Naive B cell (primary cell): ENCODE measurements at places on chromosomes 3 and 15.
A peak's percentile ranks its signal among the peaks of the same experiment; 100 is the strongest.

GRCh38 chr3:149501524-149501923, 27.0 kb downstream of the TM4SF4 start:
- DNase-seq, result no peak

DNA sequence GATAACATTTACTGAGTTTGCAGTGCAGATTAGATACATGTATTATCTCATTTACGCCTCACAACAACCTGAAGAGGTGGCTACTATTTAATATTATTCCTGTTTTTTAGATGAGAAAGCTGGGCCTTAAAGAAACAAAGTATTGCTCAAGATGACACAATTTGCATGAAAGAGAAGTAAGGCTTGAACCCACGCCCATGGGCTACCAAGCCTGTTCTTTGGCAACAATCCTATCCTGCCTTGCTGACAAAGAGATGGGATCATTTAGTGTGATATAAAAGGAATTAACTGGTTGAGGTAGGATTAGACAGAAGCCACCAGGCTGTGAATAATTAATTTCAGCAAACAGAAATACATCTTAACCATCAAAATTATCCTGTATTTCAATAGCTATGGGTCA, 9.2 kb upstream of the LDHAL6B start:
- no peak for DNase-seq

DNA sequence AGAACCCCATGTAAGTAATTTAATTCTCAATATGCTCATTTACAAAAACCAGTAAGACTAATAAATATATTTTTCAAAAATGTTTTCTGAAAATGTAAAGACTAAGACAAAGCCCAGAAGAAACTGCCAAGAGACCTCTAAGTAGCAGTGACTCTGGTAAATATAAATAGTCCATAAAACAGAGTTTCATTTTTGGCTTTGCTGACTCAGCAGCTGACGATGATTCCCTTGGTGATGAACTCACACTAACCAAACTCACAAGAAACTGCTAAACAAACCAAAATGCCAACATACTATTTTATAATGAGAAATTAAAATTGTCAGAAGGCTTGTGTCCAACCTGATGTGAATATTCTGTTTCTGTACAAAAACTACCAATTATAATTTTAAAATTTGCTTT, 31.5 kb upstream of the IMPG2 start:
- DNase-seq, result no peak

DNA sequence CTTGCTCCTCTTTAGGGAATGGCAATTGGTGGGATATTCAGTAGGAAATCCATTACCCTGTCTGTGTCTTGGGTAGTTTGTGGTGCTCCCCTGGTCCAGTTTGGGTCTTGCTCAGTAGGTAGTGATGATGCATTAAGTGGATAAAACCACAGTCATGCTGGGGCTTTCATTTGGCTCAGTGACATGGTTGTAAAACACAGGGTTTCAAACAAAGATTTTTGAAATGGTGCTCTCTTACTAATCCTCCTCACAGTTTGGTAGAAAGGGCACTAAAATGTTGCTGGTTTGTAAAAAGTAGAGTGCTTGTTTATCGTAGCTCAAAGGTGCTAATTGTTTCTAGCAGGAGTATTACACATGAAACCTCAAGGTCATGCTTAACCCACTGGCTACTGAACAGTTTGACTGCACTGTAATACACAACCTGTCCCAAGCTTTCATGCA, 22.9 kb downstream of the BBX start:
- DNase-seq, result no peak

GRCh38 chr15:52912172-52912571, 122.0 kb upstream of the ONECUT1 start:
- DNase-seq, result no peak

DNA sequence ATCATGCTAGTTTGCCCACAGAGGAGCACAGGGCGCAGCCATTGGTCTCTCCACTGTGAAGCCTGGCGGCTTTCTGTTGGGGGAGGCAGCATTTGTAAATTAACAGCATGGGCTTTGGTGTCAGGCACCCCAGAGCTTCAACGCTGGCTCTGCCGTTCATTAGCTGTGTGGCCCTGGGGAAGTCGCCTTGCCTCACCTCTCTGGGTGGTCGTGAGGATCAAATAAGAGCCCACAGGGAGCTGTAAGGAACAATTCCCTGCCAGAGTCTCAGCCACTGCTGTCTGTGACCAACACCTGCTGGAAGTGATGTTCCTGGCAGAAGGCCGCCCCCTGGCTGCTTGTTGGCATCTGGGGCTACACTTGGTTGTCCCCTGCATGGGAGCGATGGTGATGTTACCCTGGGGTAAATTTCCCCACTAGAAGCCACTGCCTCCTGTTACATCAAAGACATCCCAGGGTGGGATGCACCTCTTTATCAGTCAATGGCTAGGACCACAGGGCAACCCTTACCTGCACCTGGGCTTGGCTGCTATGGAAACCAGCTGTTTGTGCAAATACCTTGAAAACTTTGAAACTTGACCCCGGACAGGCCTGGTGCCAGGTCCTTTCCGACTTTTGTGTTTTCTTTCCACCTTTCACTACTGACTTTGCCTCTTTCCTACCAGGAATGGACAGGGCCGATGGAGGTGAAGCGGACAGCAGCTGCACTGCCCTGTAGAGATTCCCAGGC, 36.9 kb downstream of the DNASE1L3 start:
- DNase-seq, result peak; percentile 31

DNA sequence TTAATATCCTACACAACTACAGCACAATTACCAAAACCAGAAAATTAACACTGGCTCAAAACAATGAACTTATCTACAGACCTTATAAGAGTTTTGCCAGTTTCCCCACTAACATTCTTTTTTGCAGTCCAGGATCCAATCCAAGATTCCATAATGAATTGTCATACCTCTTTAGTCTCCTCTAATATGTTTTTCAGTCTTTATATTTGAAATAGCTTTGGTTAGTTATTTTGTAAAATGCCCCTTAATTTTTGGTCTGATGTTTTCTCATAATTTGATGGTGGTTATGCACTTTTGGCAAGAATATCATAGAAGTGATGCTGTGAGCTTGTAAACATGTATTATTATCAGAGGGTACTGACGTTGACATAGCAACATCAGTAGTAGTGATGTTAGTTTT, 124.3 kb downstream of the ISL2 start:
- DNase-seq, result no peak

GRCh38 chr3:122931636-122932035, 95.9 kb downstream of the SEMA5B start:
- DNase-seq, result no peak

DNA sequence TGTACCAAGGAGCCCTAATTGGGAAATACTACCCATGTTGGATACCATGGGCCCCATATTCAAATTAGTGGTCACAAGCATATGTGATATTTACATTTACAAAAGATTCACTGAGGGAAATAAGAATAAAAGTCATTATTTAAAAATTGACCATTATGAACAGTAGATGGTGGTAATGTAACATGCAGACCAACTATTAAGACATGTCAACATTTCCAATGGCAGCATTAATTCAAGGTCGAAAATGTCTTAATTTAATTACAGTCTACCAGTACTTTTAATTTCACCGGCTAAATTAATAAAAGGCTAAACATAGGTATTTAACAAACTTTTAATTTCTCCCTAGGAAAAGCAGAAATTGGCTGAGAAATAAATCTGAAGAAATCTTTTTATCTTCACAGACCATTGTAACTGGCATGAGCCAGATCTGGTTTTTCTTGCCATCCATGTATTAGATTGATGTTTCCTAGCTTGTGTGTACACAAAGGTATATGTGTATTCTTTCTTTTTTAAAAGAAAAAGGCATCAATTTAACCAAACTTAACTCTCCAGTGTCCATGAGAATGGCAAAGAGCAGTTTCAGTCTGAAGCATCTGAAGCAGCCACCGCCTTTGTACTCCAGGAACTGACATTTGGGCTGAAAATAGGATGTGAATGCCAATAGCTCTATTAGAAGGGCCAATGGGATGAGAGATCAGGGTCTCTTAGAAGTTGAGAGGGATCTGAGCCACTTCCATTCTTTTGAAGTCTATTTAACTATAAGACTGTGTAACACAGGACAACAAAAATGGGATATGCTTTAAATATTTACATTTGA, 26.6 kb downstream of the NEK11 start:
- DNase-seq, result no peak

- DNase-seq, result no peak
These were observed 1059.2 kb downstream of the OTOL1 start for GRCh38 chr3:162555761-162556160.

DNA sequence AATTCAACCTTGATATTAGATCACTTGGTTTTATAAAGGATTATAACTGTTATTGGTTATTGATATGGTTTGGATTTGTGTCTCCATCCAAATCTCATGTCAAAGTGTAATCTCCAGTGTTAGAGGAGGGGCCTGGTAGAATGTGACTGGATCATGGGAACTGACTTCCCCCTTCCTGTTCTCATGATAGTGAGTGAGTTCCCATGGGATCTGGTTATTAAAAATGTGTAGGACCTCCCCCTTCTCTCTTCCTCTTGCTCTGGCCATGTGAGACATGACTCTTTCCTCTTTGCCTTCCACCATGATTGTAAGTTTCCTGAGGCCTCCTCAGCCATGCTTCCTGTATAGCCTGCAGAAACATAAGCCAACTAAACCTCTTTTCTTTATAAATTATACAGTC, 136.0 kb upstream of the UBE2E2 start:
- DNase-seq, result no peak

- no peak for DNase-seq
These were observed 5.8 kb downstream of the ATP13A5 start for GRCh38 chr3:193372783-193373182.

- DNase-seq, result no peak
These were observed 25.9 kb upstream of the SMAD3 start for GRCh38 chr15:67039384-67040075.

- DNase-seq, result peak; percentile 31
These were observed 6.2 kb upstream of the IGSF10 start for GRCh38 chr3:151467069-151467468.

GRCh38 chr3:16802389-16802788, 82.4 kb upstream of the PLCL2 start:
- DNase-seq, result peak; percentile 29

- no peak for DNase-seq
These were observed 58.5 kb downstream of the CCNL1 start for GRCh38 chr3:157101486-157101885.

DNA sequence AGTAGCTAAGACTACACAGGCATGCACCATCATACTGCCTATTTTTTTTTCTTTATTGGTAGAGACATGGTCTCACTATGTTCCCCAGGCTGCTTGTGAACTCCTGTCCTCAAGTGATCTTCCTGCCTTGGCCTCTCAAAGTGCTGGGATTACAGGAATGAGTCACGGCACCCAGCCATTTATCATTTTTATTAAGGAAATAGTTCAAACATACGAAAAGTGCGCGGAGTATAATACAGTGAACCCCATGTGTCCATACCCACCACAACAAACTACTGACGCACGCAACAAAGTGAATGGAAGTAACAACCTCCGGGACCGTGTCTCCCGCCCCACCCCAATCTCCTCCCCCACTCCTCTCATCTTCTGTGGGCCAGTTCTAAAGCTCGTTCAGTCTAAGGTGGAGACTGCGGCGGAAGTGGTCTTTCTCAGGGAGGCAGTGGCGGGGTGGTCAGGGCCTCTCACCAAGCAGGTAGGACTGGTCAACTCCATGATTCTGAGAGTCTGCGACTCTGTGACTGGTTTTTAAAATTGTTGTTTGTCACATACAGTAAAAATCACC, 42.1 kb downstream of the DNAJB8 start:
- DNase-seq, result no peak

DNA sequence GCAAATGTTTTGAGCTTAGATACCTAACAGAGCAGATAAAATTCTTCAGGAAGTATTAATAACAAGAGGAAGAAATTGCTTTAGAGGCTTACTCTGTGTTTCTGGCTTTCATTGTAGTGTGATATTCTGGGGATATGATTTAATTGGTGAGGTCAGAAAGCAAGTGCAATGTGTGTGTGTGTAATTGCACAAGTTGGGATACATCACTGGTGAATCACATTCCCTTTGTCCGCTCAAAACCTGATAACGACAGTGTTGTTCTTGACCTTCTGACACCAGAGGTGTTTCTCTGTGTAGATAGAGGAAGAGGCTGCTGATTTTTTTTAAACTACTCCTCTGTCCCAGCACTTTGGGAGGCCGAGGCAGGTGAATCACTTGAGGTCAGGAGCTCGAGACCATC, 161.1 kb downstream of the CACNA2D3 start:
- DNase-seq, result no peak

DNA sequence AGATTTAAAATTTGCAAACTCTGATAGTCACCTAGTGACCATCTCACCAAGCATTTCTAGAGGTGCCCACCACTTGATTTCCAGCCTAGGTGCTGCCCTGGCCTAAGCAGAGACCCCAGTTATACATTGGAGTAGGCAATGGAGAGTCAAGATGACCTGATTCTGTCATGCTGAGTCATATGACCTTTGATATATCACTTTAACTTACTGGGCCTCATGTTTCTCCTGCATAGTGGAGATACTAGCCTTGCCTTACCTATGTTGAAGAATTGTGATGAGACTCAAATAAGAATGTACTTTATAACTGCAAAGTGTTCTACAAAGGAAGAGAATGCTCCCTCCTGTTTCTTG, 75.5 kb upstream of the XCR1 start:
- no peak for DNase-seq

- no peak for DNase-seq
These were observed 114.3 kb downstream of the TGFBR2 start for GRCh38 chr3:30720586-30721313.

GRCh38 chr3:115190747-115191146, 43.7 kb upstream of the ZBTB20 start:
- DNase-seq, result no peak

GRCh38 chr3:187975561-187976364, 178.2 kb upstream of the LPP start:
- no peak for DNase-seq

DNA sequence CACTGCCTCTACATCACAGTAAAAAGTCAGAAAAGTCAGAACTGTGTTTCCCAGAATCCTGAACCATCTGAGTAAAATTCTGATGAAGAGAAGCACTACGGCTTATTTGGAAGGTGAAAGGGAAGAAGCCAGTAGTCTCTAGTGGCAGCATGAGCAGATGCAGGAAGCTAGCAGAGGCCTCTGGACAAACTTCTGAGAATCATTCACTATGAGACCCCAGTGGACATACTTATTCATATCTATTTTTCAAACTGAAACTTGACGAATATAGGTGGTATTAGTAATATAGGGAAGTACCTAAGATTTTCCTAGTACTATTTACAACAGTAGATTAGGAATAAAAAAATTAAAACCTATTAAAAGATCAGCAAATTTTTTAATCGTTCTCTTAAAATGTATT, 272.8 kb upstream of the TTC14 start:
- no peak for DNase-seq

GRCh38 chr3:186406669-186407635, 44.9 kb upstream of the DGKG start:
- DNase-seq, result no peak

GRCh38 chr3:167587651-167588050, 66.1 kb downstream of the WDR49 start:
- no peak for DNase-seq

GRCh38 chr3:124260206-124260915, 268.4 kb upstream of the ROPN1 start:
- DNase-seq, result no peak
